Small intestine (tissue), 16 donors: ENCODE measurements at places on chromosomes 4 and X.
A peak's percentile ranks its signal among the peaks of the same experiment; 100 is the strongest.

DNA sequence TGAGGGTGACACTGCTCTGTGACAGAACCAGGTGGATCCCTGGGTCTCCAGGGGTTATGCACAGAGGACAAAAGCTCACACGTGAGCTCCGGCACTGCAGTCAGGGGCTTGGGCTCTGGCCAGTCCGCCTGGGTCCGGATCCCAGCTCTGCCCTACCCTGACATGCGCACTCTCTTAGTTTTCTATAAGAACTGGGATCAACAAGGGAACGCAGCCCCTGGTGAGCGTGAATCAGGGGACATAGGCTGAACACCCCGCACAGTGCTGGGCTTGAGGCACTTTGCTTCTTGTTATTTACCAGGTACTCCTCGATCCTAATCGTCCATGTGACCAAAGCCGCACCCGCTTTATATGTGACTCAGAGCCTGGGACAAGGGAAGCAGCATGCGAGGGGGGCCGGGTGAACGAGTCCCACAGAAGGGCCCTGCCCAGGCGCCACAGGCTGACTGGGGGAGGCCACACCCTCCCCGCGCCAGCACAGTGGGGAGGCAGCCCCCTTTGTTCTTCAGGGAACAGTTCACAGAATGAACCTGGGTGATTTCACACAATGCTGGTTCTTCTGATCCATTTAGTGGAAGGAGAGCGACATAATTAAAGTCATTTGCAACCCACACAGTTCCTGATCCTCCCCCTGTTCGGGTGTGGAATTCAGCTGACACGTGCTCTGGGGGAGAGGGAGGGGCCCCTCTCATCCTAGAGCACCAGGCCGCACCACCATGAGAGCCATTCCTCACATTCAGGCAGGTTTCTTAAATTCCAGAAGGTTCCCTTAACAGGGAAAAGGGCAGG lies 55.5 kb downstream of the WFS1 start:
- peak overlapping the region; percentile 33 for H3K27ac ChIP-seq
- peak; percentile 79 for DNase-seq
- no peak overlapping the region for H3K4me3 ChIP-seq
- no peaks in the 10 kb centered on the region for H3K36me3 ChIP-seq
- H3K4me1 ChIP-seq: no peaks in the 10 kb centered on the region
- H3K27me3 ChIP-seq: peaks cover 2% of the 10 kb centered on the region

DNA sequence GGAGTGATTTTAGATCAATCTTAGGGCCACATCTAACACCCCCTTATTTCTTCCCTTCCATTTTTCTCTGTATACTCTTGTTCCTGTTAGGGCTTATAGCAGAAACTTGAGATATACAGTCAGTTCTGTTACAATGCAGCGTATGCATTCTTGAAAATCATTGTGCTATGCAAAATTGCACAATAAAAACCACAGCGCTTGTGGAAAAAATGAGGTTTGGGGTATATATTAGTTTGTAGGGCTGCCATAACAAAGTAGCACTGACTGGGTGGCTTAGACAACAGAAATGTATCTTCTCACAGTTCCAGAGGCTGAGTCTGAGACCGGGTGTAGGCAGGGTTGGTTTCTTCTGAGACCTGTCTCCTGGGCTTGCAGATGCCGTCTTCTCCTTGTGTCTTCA lies 59.0 kb downstream of the WWC2 start:
- no peaks in the 10 kb centered on the region for H3K27me3 ChIP-seq
- no peak overlapping the region for H3K4me3 ChIP-seq
- DNase-seq: no peak
- H3K4me1 ChIP-seq: peaks cover 23% of the 10 kb centered on the region

- no peak overlapping the region for H3K4me3 ChIP-seq
- no peaks in the 10 kb centered on the region for H3K4me1 ChIP-seq
- DNase-seq: no peak
- H3K27me3 ChIP-seq: no peaks in the 10 kb centered on the region
- H3K27ac ChIP-seq: no peak overlapping the region
Measured at GRCh38 chr4:10593130-10593529, 91.4 kb downstream of the CLNK start.

GRCh38 chrX:11371106-11371505 lies 77.9 kb downstream of the AMELX start:
- no peaks in the 10 kb centered on the region for H3K36me3 ChIP-seq
- H3K4me1 ChIP-seq: no peaks in the 10 kb centered on the region
- no peaks in the 10 kb centered on the region for H3K27me3 ChIP-seq

DNA sequence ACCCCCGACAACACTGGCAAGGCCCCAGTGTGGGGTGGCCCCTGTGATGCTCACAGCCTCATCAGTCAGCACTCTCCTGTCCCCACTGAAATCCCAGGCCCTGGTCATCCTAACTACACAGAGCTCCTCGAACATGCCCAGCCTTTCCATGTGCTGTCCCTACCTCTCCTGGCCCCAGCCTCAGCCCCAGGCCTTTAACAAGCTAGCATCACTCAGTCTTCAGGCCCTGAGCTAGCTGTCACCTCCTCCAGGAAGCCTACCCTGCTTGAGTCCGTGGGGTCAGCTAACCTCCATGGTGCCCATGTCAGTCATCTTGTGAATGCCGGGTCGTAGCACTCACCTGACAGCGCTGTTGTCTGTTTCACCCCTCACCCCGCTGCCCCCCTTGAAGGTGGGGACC lies 25.6 kb upstream of the C4orf50 start:
- no peaks in the 10 kb centered on the region for H3K4me1 ChIP-seq
- H3K36me3 ChIP-seq: no peaks in the 10 kb centered on the region
- H3K27me3 ChIP-seq: peaks cover 3% of the 10 kb centered on the region
- DNase-seq: no peak
- H3K4me3 ChIP-seq: no peak overlapping the region

DNA sequence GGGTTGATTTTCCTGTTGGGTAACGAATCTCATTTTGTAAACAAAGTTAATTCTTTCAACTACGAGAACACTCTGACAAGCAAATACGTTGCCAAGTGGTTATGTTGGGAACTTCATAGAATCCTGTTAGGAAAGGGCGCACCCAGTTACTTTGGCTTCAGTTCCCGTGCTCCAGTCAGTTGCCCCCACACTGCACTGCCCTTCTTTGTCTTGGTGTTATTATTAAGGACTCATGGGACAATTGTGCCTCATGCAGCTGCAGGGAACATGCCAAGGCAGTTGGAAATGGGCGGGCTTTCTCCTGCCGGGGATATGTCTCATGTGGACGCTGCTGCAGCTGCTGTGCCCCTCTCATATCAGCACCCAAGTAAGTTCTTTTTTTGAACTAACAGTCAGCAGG lies 28.9 kb downstream of the OFD1 start:
- H3K4me3 ChIP-seq: no peak overlapping the region
- DNase-seq: no peak
- H3K36me3 ChIP-seq: peaks cover 39% of the 10 kb centered on the region
- no peaks in the 10 kb centered on the region for H3K27me3 ChIP-seq
- H3K27ac ChIP-seq: no peak overlapping the region

DNA sequence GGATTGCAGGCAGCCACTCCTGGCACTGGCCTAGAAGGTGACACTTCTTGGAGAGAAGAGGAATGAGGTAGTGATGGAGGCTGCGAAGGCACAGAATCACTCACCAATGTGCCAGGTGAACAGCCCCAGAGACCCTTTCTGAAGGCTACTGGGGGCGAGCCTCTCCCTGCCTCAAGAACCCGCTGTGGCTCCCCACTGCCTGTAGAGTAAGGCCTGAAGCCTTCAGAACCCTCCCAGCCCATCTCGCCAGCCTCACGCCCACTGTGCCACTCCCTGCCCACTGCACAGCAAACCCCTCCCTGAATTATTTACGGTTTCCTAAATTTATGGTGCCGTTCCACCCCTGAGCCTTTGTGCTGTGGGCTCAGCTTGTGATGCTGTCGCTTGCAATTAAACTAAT lies 24.2 kb upstream of the SORCS2 start:
- H3K27me3 ChIP-seq: no peaks in the 10 kb centered on the region
- H3K4me1 ChIP-seq: no peaks in the 10 kb centered on the region
- no peak overlapping the region for H3K27ac ChIP-seq
- peaks cover under 1% of the 10 kb centered on the region for H3K36me3 ChIP-seq
- DNase-seq: no peak

- no peaks in the 10 kb centered on the region for H3K4me1 ChIP-seq
- no peak overlapping the region for H3K4me3 ChIP-seq
- H3K36me3 ChIP-seq: no peaks in the 10 kb centered on the region
- no peak for DNase-seq
- no peaks in the 10 kb centered on the region for H3K27me3 ChIP-seq
Measured at GRCh38 chrX:12890467-12890866, 16.0 kb upstream of the TLR8 start.

- H3K4me1 ChIP-seq: no peaks in the 10 kb centered on the region
- H3K27ac ChIP-seq: no peak overlapping the region
- DNase-seq: no peak
- no peaks in the 10 kb centered on the region for H3K36me3 ChIP-seq
- no peak overlapping the region for H3K4me3 ChIP-seq
- peaks cover 4% of the 10 kb centered on the region for H3K27me3 ChIP-seq
Measured at GRCh38 chr4:6460876-6461275, 11.5 kb downstream of the PPP2R2C start.

GRCh38 chr4:147034372-147034771 lies 88.7 kb upstream of the TTC29 start:
- no peaks in the 10 kb centered on the region for H3K27me3 ChIP-seq
- H3K27ac ChIP-seq: no peak overlapping the region
- no peaks in the 10 kb centered on the region for H3K4me1 ChIP-seq
- no peaks in the 10 kb centered on the region for H3K36me3 ChIP-seq
- DNase-seq: no peak

DNA sequence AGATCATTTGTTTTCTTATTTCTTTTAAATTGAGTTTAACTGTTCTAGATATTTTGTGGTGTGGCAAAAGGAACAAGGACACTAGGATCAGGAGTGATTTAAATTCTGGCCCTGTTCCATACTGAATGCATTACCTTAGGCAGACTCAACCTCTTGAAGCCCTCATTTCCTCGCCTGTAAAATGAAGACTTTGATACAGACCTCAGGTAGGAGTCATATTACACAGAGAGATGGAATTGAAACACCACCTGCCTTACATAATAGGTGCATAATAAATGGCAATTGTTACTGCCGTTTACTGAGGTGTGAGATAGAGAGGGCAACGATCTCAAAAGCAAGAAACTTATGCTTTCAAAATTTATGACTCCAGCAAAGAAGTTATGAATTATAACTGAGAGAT lies 28.2 kb upstream of the RASSF6 start:
- no peaks in the 10 kb centered on the region for H3K4me1 ChIP-seq
- H3K4me3 ChIP-seq: no peak overlapping the region
- no peak overlapping the region for H3K27ac ChIP-seq

DNA sequence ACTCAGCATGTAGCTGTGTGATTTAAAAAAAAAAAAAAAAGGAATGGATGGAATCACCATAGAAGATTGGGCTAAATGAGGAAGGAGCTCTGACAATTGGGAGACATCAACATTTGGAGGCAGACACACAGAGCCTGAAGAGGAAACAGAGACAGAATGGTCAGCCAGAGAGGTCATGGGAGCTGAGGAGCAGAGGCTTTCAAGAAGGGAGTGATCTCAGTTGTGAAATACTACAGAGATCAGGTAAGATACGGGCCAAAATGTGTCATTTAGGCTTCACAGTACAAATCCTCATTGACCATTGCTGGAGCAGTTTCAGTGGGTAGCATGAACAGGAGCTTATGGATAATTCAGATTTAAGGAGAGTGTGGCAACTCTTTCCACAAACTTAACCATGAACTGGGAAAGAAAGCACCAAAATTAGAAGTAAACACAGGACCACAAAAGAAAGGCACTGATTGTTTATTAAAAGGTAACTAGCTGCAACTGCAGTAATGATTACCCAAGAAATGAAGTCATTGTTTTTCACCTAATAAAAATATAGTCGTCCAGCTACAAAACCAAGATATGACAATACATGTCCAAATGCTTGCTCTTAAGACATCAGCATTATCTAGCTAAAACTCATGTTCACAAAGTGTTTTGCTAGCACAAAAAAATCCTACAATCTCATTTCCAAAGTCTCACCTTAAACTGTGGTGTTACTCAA lies 203.2 kb downstream of the DHX15 start:
- H3K36me3 ChIP-seq: no peaks in the 10 kb centered on the region
- H3K27ac ChIP-seq: no peak overlapping the region
- H3K27me3 ChIP-seq: no peaks in the 10 kb centered on the region
- no peak overlapping the region for H3K4me3 ChIP-seq
- DNase-seq: no peak

DNA sequence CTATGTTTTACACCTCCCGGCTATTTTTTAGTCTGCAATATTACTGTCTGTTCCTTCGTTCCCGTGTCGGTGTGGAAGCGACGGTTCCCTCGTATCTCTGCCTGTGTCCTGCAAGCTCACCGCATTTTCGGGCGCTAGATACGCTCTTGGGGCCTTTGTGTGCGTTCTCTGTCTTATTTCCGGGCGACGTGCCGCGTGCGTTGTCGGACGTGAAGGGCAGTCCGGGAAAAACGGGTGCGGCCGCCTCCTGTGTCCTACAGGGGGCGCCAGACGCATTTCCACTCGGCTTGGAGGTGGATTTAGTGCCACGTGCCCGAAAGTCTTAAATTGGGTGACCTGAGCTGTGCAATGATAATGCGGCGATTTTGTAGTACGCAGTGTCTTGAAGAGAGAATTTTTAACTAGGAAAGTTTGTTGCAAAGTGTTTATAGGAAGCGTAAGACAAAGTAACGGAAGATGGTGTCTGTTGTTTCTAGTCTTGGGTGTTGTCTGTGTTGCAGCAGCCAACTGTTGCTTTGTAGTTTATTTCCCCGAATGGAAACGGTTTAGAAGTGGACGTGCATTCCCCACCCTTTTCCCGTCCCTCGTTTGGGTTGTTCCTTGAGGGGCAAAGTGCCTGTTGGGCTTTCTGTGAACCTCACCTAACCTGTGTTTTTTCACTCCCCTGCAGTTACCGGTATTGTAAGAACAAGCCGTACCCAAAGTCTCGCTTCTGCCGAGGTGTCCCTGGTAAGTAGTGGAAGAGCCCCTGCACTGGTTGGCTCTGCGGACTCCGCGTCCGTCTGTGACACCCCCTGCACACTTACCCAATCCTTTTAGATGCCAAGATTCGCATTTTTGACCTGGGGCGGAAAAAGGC lies 720 bp downstream of the RPL10 start:
- peaks cover 38% of the 10 kb centered on the region for H3K36me3 ChIP-seq
- DNase-seq: peak; percentile 89
- peak overlapping the region; percentile 99 for H3K27ac ChIP-seq
- H3K4me1 ChIP-seq: no peaks in the 10 kb centered on the region
- H3K27me3 ChIP-seq: no peaks in the 10 kb centered on the region
- peak overlapping the region; percentile 78 for H3K4me3 ChIP-seq

GRCh38 chrX:110086916-110087484 lies 84.1 kb downstream of the TMEM164 start:
- H3K27me3 ChIP-seq: no peaks in the 10 kb centered on the region
- peak; percentile 46 for DNase-seq
- H3K4me3 ChIP-seq: no peak overlapping the region
- H3K36me3 ChIP-seq: no peaks in the 10 kb centered on the region
- peaks cover 2% of the 10 kb centered on the region for H3K4me1 ChIP-seq

GRCh38 chr4:106602711-106603110 lies 234.1 kb upstream of the GIMD1 start:
- no peaks in the 10 kb centered on the region for H3K27me3 ChIP-seq
- no peak for DNase-seq
- H3K4me1 ChIP-seq: no peaks in the 10 kb centered on the region
- H3K27ac ChIP-seq: no peak overlapping the region
- H3K4me3 ChIP-seq: no peak overlapping the region
- no peaks in the 10 kb centered on the region for H3K36me3 ChIP-seq
